ENCODE measurements at places on chromosomes 2 and 18. TPM values are rescaled to one million over a fixed set of nuclear protein-coding genes. Genes with fewer than 3 reads are reported as not detected.

BMP10 gene
- not detected for total RNA-seq

NAT8 gene
- not detected for total RNA-seq

ACOXL gene
- not detected for total RNA-seq

DNA sequence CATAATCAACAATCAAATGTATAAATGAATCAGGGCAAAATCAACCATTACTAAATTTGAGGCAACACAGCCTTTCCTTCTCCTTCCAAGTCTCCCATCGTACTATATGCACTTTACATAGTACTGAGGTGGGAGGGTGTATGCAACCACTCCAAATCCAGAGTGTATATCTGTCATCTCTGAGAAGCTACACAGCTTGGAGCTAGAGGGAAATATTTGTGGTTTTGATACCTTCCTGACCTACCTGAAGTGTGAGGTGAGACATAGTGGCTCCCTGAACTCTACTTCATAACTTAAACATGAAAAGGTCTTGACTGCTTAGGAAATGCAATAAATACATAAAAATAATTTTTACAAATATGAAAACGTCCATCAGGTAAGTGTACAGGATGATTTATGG is 30.1 kb upstream of the SLC40A1 start:
- DNase-seq, result peak; percentile 72

DNA sequence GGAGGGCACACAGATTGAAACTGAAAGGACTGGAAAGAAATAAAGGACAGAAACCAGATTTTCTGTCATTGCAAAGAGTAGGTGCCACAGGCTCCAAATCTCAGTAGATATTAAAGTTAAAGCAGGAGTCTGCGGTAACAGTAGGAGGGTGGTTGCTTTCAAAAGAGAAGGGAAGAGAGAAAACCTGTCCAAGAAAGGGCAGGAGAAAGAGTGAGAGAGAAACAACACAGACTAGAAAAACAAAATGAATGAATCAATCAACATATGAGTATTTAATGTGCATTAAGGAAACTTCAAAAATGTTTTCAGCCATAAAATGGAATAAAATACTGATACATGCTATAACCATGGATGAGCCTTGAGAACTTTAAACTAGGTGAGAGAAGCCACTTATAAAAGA is 143.1 kb upstream of the CTAGE1 start:
- DNase-seq, result no peak

Measured in bronchial epithelial cell (primary cell).